ENCODE measurements at places on chromosomes 1 and 21.
A peak's percentile ranks its signal among the peaks of the same experiment; 100 is the strongest.

GRCh38 chr1:177252877-177253276 is 82.1 kb downstream of the BRINP2 start:
- DNase-seq, result no peak

DNA sequence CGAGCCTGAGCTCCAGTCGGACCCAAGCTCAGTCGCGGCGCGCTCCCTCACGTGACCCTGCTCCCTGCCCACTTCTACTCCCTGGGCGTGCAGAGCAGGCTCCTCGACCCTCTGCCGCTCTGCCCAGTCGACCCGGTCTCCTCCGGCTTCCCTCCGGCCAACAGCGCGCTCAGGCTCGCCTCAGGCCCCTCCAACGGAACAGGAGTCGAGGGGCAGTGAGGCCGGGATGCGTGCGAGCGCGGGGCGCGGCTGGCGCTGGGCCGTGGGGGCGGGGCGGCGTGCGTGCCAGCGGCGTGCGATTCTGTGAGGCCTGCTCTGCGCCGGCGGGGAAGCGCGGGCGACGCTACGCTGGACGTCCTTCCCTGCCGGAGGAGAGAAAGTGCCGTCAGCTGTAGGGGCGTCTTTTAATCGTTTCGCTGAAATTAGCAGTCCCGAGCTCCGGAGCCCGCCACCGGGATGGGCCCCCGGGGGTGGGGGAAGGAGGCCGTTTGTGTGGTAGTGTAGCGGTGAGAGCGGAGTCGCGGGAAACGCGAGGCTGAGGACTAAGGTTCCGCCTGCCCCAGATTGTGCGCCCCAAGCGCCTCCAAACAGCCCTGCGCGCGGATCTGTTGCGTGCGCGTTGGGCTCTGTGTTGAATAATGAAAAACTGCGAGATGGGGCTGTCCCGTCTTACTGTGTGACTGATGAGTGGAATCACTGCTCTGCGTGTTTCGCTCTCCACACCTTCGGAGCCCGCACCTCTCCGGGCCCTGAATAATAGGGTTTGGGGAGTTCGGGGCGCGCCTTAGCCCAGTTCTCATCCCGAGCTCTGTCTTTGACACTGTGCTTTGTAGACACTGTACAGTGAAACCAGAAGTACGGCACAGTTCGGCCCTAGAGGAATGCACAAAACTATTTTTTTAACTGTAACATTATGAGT is at the start of gene ACBD6:
ACBD6 (minus strand) TSS at position 217 of the 919 bp plus-strand sequence. CDS start 311 bp downstream, outside the sequence.
- DNase-seq, result peak; percentile 87

GRCh38 chr1:1041092-1041523 is 21.2 kb downstream of the AGRN start:
- no peak for DNase-seq

DNA sequence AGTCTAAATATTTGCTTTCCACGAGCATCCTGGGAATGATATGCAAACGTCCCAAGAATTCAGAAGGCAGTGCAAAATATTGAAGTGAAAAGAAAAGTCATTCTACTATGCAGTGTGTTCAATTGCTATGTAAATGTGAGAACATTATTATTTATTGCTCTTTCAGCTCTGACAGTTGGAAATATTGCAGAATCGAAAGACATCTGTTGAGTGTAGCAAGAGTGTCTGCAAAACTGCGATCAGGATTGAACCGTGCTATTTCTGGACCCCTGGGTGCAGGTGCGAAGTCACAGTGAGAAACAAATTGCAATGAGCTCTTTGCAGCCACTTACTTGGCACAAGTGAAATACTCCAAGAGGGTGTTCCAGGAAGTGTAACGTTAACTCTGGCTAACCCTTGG is 566.4 kb downstream of the AJAP1 start:
- no peak for DNase-seq

DNA sequence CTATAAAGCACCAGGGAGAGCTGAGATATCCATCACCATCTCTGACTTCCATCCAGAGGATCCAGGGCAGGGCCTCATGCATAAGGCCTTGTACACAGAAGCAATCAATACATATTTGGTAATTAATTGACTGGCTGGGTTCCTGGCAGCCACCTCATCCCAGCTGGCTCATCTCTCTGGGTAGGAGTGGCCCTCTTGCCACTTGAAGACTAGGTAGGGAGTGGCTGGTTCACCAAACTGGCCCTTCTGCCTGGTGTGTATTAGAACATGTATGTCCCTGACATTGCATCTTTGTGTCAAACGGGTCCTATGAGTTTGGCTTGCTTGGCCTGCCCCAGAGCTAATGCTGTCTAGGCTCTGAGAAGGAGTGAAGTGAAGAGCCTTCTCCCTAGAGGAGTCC is 11.8 kb downstream of the NUAK2 start:
- DNase-seq, result no peak

DNA sequence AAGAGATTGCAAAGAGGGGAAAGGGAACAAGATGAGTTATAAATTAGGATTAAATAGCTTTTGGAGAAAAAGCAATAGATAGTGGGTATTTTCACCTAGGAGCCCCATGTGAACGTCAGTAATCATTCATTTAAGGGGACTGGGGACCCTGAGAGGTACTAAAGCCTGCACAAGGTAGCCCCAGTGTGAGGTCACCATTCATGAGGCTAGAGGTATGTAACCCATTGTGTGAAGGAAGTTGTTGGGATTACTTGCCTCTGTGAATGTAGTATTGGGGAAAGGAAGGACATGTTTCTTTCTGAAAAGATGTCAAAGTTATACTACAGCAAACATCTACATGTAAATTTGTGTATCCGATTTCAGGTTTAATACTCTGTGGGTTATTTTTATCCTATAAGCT is 276.8 kb downstream of the TBX15 start:
- no peak for DNase-seq

- DNase-seq, result no peak
These were observed 32.1 kb downstream of the LAMC2 start for GRCh38 chr1:183218027-183218618.

DNA sequence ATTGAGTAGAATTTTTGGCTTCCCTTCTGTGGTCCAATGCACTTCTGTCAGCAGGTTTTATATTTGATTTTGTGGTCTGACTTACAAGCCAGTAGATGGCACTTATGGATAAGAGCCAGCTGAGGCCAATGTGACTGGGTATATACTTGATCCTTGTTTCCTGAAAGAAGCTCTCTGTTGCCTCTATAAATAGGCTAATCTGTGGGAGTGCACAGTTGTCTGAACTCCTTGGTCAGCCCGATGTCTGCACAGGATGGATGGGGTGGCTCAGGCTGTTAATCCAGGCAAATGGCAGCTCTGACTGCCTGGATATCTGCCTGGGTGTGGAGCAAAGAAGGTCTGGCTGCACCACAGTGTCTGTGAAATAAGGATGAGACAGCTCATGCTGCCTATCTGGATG is 1183.7 kb upstream of the PRMT6 start:
- no peak for DNase-seq

DNA sequence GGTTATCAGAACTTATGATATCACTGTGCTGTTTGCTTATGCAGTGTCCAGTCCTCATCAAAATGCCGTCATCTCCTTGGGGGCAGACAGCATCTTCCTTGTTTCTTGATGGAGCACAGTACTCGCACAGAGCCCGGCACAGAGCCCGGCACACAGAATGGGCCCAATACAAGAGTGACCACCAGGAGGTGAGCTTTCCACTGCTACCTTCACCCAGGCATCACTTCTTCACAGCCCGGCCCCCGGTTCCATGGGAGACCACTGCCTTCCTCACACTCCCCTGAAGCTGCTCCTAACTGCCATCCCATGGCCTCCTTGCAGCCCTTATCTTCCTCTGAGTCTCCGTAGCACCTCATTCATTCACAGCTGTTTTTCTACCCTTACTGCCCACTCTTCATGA is 94.0 kb downstream of the TNR start:
- DNase-seq, result no peak

- no peak for DNase-seq
These were observed 41.5 kb upstream of the DIPK1A start for GRCh38 chr1:93002781-93003180.

DNA sequence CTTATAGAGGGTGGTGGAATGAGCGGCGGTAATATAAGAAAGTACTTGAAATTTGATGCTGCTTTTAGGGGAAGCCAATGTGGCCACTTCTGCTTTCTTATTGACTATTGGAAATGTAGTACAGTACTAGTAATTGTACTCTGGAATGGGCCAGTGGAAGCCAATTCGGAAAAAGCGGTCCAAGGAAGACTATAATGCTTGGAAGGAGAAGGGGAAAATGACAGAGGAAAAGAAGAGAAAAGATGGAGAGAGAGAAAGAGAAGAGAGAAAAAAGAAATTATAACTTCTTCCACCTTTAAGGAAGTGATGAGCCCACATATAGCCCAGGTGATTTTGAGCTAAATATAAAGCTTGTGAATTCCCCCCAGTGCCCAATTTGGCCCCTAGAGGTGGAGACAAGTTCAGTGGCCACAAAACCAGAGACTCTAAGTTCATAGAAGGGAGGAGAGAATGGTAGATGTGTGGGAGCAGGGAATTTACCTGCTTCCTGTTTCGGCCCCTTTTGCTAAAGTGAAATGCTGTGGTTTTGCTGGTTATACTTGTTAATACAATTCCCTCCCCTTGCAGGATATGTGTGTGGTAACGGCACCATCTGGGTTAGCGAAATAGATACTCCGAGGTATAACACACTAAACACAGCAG is 35.7 kb upstream of the DUSP10 start:
- no peak for DNase-seq

- DNase-seq, result no peak
These were observed 160.6 kb downstream of the HMCN1 start for GRCh38 chr1:185894791-185895190.

- no peak for DNase-seq
These were observed 85.7 kb downstream of the DMRTB1 start for GRCh38 chr1:53544728-53545515.

DNA sequence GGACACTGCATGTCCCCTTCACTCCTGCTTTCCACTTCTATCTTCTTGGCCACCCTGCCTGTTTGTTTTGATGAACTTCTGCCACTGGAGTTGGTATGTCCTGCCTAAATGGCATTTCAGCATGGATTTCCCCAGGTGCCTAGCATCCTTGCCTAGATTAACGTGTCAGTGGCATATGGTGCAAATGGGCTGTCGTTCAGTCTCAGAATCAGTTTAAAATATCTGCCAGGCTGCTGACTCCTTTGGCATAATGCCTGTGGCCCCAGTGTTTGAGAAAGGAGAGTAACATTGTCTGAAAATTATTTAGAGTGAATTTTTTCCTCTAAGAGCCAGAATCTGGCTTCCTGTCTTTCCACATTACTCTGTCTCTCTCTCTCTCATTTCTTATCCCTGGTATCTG is 64.9 kb upstream of the BARHL2 start:
- no peak for DNase-seq

GRCh38 chr1:2032737-2033136 is 13.6 kb downstream of the GABRD start:
- DNase-seq, result no peak

DNA sequence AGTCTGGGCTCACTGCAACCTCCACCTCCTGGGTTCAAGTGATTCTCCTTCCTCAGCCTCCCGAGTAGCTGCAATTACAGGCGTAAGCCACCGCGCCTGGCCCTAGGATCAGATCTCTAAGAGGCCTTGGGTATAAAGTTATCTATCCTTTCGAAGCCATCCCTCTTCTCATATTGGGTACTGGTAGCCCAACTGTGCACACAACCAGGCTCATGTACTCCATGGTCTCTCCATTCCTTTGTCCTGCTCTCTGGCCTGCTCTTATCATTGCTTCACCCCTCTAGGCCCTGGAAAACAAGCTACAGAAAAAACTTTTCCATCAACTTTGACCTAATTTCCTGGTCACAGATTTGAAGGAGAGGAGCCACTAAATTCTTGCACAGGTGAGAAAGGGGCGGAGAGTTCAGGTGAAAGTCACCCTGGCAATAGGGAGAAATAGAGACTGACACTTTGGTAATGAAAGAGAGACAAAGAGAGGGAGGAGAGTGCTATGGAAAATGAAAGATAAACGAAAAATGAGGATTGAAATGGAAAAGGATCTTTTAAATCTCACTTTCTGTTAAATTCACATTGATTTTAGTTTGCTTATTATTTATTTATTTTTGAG is 6.0 kb downstream of the TXNIP start:
- DNase-seq, result no peak

- peak; percentile 42 for DNase-seq
These were observed 48.5 kb downstream of the OPRD1 start for GRCh38 chr1:28860332-28861073.

GRCh38 chr1:201357636-201358348 is 19.7 kb downstream of the TNNT2 start:
- DNase-seq, result no peak

- no peak for DNase-seq
These were observed 735 bp downstream of the TTC13 start for GRCh38 chr1:230977761-230978490.

- DNase-seq, result no peak
These were observed 3.9 kb upstream of the FAM78B start for GRCh38 chr1:166170726-166171125.

- DNase-seq, result no peak
These were observed 70.9 kb upstream of the POU3F1 start for GRCh38 chr1:38117444-38117887.

GRCh38 chr21:25457411-25457810 is 149.9 kb downstream of the MRPL39 start:
- DNase-seq, result peak; percentile 17

GRCh38 chr1:57072401-57073110 is 106.7 kb upstream of the C8B start:
- DNase-seq, result no peak

DNA sequence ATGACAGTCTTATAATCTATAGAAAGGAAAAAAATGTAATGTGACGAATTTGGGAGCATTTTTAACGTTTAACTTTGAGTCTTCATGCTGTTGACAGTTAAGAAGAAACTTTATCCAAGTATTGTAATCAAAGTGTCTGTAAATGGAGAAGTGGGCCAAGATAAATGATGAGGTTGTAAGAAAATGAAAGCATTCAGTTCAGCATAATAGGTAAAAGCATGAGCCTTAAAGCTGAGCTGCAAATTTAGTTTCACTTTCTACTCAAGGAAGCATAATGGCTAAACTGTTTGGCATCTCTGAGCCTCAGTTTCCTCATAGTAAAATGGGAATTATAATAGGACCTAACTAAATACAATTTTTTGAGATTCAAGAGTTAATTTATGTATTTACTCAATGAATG is 1554.8 kb downstream of the KCNT2 start:
- DNase-seq, result no peak

DNA sequence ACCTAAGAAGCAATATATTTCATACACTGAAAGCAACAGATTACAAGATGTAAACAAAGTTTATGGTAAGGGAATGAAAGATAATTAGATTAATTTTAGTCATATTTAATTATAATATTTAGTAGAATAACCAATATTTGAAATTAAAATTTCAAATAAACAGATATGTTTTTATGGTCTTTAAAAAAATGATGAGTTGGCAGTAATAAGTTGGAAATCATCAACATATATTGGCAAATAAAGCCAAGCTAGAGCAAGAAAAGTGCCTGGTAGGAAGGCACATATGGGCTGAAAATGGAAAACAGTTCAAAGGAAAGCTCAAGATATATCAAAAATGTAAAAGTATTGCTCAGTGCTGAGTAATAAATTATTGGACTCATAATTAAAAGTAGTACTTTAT is 1274.0 kb downstream of the AMY1C start:
- DNase-seq, result no peak

DNA sequence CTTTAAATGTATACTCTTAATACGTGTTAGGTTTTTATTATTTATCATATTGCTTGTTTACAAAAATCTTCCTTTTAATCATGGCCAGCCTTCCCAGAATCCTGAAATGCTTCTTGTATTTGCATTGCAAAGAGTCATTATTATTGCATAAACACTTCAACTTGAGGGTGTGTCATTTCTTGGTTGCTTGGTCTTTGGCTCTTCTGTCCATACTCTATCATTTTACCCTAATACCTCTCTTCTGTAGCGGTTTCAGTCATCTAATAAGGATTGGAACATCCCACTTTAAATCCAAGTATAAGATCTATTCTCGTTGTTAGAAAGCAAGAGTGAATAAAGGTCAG is 200.6 kb upstream of the CACYBP start:
- no peak for DNase-seq

Measured in dermis microvascular lymphatic vessel endothelial cell (primary cell).